GM06990 (cell line): ENCODE measurements at places on chromosomes 12 and 14.

GRCh38 chr14:32710231-32710671 lies 228.4 kb upstream of the NPAS3 start:
- no peak for DNase-seq

GRCh38 chr12:108881953-108882352 lies 2.1 kb downstream of the DAO start:
- no peak for DNase-seq

- DNase-seq, result no peak
Observed at GRCh38 chr14:54050759-54051158, 94.1 kb upstream of the BMP4 start.

GRCh38 chr14:92404421-92404820 lies 81.5 kb downstream of the SLC24A4 start:
- DNase-seq, result no peak

DNA sequence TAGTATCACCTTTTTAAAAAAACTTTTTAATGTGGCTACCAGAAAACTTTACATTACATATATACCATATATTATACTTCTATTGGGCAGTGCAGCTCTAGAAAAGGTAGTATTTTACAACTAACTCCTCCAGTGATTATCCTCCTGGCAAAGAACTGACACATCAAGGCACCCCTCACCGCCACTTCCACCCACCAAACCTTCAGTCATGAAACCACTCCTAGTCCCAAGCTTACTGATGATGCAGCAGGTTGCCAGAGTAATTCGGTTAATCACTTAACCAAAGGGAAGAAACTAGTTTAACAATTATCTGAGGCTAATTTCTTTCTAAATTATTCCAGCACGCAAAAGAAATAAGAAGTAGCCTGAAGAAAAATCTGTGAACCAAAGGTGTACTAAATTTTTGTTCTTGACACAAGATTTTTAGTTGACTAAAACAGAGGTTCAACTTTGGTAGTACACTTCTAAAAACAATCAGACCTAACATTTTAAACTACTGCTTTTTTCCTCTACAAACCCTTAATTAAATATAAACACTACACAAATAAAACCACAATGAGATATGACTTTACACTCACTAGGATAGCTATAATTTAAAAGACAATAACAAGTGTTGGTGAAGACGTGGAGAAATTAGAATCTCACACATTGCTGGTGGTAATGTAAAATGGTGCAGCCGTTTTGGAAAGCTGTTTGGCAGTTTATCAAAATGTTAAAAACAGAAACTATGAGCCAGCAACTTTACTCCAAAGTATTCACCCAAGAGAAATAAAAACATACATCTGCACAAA lies 16.7 kb downstream of the SPPL3 start:
- DNase-seq, result no peak

DNA sequence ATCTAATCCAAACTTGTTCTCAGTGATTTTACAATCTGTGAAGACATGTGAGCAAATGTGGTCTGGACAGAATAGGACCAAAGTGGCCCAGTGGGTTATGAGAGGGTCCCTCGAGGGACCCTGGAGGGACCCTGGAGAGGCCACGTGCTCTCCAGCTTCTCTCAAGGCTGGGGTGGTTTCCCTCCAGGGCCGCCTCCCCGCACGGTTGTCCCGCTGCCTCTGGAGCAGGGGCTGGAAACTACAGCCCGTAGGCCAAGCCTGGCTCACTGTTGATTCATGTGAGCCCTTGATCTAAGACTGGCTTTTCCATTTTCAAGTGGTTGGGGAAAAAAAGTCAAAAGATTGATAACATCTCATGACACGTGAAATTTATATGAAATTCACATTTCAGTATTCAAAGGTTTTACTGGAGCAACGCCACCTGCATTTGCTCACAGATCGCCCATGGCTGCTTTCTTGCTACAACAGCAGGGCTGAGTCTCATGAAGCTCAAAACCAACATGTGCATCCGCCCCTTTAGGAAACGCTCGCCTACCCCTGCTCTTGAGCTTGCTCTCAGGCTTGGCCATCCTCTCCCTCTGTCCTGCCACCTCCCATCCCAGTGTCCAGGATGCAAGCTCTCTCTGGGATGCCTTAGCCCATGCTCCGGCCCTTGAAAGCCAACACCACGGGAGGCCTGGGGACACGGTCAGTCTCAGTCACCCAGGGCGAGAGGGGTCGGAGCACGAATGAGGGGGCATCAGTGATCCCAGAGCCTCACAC lies 12.1 kb upstream of the LRTM2 start:
- DNase-seq, result no peak

GRCh38 chr12:89783359-89784060 lies 74.9 kb upstream of the ATP2B1 start:
- no peak for DNase-seq

DNA sequence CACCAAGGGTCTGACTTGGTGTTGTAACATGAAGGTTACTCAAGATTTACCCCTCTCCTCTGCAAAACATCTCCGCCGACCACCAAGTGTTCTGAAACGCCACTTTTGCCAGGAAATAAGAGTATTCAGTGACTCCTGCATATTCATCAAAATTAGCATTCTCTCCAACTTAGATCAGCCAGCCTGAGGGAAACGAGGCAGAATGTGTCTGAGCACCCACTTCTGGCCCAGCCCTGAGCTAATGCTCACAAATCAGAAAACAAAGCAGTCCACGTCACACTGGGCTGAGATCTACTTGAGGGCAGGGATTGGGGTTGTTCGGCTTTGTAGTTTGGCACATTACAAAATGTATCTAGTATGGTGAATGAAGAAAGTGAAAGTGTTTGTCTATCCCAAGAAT lies 64.3 kb downstream of the TBX5 start:
- DNase-seq, result no peak

DNA sequence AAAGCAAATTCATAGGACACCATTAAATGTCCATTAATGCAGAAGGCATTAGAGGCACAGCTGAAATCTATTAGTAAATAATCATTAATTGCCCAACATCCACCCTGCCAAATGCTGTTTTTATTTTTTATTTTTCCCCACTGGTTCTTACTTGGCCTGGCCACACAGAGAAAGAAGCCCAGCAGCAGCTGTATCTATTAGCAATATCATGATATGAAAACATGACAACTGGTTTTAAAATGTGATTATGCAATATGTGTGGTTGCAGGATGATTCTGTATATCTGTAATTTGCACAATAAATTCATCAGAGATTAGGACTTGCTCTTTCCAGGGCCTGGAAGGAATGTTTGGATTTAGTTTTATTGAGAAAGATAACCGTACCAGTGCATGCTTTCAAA lies 44.9 kb downstream of the SIX6 start:
- no peak for DNase-seq

- peak; percentile 29 for DNase-seq
Observed at GRCh38 chr14:22432348-22432976, 156.6 kb downstream of the DAD1 start.

GRCh38 chr12:48917857-48918537 lies 7.3 kb downstream of the FKBP11 start:
- DNase-seq, result no peak

GRCh38 chr12:108454539-108455139 lies 60.4 kb upstream of the FICD start:
- DNase-seq, result no peak

- no peak for DNase-seq
Observed at GRCh38 chr14:64202716-64203115, 91.5 kb downstream of the ESR2 start.

GRCh38 chr14:37625597-37626595 lies 30.5 kb downstream of the TTC6 start:
- no peak for DNase-seq

DNA sequence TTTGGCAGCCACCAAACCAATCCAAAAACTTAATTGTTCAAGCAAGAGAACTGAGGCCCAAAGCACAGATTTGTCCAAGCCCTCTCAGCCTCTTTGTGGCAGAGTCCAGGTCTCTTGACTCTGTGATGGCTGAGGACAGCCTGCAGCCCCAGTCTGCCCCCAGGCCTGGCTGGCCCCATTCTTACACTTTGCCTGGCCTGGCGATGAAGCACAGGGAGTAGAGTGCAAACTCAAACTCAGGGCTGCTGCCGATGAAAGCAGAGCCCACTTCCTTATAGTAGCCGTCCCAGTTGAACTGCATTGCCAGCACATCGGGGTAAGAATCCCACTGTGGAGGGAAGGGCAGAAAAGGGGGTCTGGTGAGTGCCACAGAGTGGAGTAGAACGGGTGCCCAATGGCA lies 5.6 kb upstream of the RPAP3 start:
- DNase-seq, result no peak

GRCh38 chr14:77181603-77182437 lies at the start of gene TMEM63C:
TSS of gene TMEM63C (plus strand) at chr14:77181798. CDS start at chr14:77218814, 37,016 bp downstream.
- DNase-seq, result peak; percentile 70

DNA sequence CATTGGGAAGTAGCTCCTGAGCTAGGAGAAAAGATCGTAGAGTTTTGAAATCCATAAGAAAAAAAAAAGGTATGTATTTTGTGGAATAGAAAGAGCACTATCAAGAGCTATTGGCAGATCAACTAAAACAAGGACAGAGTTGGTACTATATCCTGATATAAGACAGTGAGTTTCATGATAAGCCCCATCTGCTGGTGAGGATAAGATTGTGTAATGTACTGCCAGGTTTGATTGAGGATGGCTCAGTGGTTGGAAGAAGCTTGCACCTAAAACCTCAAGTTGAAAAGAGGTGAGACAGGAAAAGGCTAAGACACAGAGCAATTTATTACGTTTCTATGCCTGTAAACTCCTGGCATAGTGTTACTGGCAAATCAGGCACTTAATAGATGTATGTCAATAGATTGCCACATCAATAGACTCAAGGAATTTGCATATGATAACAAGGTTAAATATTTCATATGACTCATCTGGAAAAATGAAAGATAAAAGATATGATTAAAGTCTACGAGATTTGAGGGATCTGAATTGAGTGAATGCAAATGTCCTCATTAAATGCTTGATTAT lies 525.6 kb downstream of the FLRT2 start:
- DNase-seq, result no peak

GRCh38 chr12:75631831-75632230 lies 120.4 kb upstream of the KRR1 start:
- DNase-seq, result no peak

- no peak for DNase-seq
Observed at GRCh38 chr12:102106905-102107304, 13.0 kb downstream of the NUP37 start.

GRCh38 chr12:75505706-75506312 lies 5.6 kb downstream of the KRR1 start:
- no peak for DNase-seq

DNA sequence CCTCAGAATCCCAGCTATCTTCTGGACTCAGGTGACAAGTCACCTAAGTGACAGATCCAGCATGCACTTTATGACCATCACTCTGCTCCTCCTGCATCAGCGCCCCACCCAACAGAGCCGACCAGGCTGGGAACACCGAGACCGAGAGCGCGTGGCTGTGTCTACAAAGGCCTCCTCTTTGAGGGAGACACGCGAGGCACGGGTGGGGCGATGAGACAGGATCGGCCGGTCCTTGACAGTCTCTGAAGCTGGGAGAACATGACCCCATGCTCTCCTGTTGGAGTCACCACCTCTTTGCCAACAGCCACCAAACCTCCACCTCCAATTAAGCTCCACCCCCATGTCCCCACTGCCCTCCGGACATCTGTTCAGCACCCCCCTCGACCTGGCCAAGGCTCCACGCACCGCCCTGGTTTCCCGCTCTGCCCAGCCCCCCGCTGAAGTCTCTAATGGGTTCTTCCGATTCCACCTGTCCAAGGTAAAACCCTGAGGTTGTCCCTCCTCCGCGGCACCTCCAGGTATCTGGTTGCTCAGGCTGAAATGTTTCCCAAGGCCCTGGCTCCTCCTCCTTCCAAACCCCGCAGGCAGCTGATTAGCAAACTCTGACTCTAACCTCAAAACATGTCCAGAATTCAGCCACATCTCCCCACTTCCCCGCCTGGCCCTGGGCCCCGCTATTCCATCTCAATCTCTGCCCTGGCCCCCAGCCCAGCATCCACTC lies 31.5 kb downstream of the HSP90AA1 start:
- DNase-seq, result no peak

- DNase-seq, result no peak
Observed at GRCh38 chr12:122942637-122943036, 23.6 kb downstream of the ABCB9 start.

DNA sequence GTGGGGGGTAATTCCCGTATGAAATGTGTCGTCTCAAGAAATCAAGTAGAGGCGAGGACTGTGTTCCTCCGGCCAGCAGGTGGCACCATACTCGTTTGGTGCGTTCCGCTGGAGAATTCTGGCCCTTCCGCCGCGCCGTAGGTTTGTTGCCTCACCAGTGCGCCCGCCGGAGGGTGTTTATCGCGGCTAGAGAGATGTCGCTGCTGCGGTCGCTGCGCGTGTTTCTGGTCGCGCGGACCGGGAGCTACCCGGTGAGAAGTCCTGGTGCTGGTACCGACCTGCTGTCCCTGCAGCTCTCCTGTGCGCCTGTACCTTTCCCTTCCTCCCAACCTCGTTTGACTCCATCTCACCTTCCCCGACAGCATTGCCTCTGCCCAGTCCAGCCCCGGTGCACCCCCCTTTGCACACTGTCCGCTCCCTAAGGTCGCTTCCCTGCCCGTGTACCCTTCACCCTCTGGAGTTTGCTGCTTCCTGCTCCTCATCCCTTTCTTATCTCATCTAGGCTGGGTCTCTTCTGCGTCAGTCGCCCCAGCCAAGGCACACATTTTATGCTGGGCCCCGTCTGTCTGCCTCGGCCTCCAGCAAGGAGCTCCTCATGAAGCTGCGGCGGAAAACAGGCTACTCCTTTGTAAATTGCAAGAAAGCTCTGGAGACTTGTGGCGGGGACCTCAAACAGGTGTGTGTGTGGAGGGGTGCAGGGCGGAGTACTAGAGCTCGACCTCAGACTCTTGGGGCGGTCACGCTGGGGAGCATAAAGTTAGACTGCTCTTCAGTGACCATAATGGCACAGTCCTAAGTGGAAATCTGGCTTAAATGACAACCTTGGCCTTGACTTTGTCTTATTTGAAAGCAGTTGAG lies at the start of gene TSFM:
Gene TSFM (plus strand): TSS at position 180 of the 858 bp plus-strand sequence. CDS start 15 bp downstream, at position 195.
- peak; percentile 88 for DNase-seq

GRCh38 chr12:132494294-132495164 lies 4.6 kb downstream of the FBRSL1 start:
- DNase-seq, result no peak

DNA sequence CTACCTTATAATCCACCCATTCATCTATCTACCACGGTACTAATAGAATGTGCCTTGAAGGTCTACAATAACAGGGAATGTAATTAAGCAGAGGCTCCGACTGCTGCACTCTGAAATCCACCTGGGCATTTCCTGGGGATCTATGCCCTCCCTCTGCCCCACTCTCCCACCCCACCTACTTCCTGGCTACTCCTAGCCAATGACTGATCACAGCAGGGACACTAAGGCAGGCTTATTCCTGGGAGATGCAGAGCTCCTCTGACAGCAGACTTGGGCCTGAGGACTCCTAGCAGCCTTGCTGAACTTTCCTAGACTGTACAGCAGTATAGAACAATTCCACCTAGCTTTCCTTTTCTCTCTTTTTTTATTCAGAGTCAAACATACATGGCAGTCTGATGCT lies 91.1 kb upstream of the DHRS4 start:
- no peak for DNase-seq
